ENCODE measurements at places on chromosomes 2 and 18. TPM values are rescaled to one million over a fixed set of nuclear protein-coding genes. Genes with fewer than 3 reads are reported as not detected.

GBX2 gene
- total RNA-seq = not detected

TRIM43 gene
- total RNA-seq = not detected

ZNF638 gene
- 91.9 TPM for total RNA-seq

MC2R gene
- total RNA-seq = not detected

ABCG8 gene
- total RNA-seq = 0.11 TPM

GMPPA gene
- total RNA-seq = 22.3 TPM

HOXD12 gene
- total RNA-seq = not detected

SLC35F6 gene
- total RNA-seq = 18.3 TPM

FNDC4 gene
- 2.0 TPM for total RNA-seq

REG3G gene
- total RNA-seq = not detected

EGR4 gene
- not detected for total RNA-seq

VWC2L gene
- not detected for total RNA-seq

RNF152 gene
- total RNA-seq = 11.4 TPM

CRYGC gene
- not detected for total RNA-seq

RGPD3 gene
- total RNA-seq = 0.08 TPM

RAMP1 gene
- total RNA-seq = 138 TPM

UGT1A5 gene
- not detected for total RNA-seq

CAVIN2 gene
- total RNA-seq = 104 TPM

CD207 gene
- total RNA-seq = not detected

NFU1 gene
- 134 TPM for total RNA-seq

AFG3L2 gene
- total RNA-seq = 145 TPM

GYPC gene
- 111 TPM for total RNA-seq

ANKRD29 gene
- total RNA-seq = 7.0 TPM

EPB41L3 gene
- 6.8 TPM for total RNA-seq

PARD3B gene
- total RNA-seq = 6.8 TPM

HOXD3 gene
- total RNA-seq = 0.38 TPM
